ENCODE measurements at places on chromosomes 4 and X.

DNA sequence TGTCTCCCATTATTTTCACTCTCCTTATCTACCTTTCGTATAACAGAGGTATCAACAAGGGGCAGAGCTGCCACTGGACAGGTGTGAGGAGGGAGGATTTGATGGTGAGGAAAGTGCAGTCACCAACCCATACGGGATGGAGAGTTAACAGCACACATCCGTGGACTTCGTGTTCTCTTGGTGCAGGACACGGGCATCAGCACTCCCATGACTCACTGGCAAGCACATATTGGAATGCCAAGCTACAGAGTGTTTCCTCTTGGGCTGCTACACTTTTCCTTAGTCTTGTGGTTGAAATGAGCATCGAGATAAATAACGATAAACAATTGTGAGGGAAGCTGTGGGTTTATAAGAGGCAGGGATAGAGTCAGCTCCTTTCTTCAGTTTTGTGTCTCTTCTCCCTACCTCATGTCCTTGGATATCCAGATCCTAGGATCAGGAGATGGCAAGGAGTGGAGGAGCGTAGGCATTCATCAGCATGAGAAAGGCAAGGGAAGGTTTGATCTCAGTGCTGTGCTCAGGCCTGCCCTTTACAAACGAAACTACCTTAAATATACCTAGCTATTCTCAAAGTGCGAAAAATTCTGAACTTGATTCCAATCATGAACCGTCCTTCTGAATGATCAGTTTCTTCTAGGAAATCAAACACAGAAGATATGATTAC lies 96.3 kb downstream of the ZNF827 start:
- no peak for ATAC-seq

DNA sequence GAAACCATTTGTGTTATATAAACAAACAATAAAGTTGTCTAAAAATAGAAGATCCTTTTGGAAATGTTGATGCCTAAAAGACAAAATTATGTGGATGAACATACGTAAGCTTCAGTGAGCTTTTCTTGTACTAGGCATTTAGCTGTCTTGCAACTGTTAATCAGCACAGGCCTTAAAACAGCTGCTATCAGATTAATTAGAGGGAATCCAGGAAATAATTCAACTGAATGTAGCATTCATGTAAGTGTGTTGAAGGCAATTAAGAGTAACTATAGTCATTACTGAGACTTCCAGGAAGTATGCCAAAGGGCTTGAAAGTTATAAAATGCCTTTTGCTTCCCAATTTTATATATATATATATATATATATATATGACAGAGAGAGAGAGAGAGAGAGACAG lies 248.7 kb downstream of the IL1RAPL1 start:
- ATAC-seq: no peak

DNA sequence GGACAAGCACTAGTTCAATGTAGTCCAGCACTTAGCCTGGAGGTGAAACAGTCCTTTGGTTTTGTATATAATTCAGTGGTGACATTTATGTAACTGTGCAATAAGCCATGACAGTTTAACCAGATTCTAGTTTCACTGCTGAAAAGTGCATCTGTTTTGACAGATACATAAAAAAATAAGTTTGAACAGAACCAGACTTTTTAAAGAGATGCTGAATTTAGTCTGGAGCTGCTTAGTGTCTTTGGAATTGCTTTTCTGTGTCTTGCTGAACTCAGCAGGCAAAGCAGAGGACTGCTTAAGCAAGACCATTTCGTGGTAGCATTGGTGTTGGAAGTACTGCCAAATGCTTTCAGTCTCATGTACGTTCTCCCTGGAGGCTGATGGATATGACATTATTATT lies 393.5 kb downstream of the MAPK10 start:
- no peak for ATAC-seq

GRCh38 chr4:7546809-7547367 lies 112.2 kb upstream of the PSAPL1 start:
- no peak for ATAC-seq

GRCh38 chr4:6561173-6561516 lies 13.8 kb upstream of the MAN2B2 start:
- ATAC-seq: no peak

Data from motor neuron (in vitro differentiated cells).